ENCODE measurements at places on chromosomes 16 and 17.

DNA sequence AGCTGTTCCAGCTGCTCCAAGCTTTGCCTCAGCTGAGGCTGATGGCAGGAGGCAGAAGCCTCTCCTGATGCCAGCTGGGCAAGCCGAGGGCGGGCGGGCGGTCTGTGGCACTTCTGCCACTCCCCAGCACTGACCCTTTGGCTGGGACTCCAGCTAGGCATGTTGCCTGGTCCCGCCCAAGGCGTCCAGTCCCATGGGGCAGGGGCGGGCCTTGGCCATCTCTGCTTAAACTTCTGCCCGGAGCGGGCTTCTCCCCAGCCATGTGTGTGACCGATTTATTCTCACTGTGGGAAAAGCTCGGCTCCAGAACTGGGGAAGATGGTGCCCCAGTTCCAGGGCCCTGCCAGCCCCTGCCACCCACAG, 349.1 kb downstream of the SEC14L1 start:
- DNase-seq: no peak

- DNase-seq: no peak
Measured at GRCh38 chr16:71917900-71918299, 22.6 kb downstream of the IST1 start.

DNA sequence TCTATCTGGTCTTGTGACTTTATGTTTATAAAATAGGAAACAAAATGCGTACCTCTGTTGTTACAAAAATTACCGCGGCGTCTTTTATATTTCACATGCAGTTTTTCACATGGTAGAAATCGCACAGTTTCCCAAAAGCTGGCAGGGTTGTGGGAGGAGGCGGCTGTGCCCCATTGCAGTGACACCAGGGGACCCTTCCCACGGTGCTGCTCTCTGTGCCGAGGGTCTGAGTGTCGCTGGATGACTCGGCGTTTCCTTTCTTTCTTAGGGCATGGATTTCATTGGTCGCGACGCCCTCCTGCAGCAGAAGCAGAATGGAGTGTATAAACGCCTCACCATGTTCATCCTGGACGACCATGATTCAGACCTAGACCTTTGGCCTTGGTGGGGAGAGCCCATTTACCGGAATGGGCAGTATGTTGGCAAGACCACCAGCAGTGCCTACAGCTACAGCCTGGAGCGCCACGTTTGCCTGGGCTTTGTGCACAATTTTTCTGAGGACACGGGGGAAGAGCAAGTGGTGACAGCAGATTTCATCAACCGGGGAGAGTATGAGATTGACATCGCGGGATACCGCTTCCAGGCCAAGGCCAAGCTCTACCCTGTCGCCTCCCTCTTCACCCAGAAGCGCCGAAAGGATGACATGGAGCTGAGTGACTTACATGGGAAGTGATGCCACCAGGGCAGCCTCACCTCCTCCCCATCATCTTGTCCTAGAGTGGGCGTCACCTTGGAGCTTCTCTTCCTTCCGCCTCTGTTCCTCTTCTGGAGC, 17.2 kb upstream of the CLEC18C start:
- no peak for DNase-seq

- DNase-seq: no peak
Measured at GRCh38 chr16:48734220-48734619, 124.2 kb upstream of the N4BP1 start.

GRCh38 chr16:1113489-1113888, 17.4 kb upstream of the C1QTNF8 start:
- no peak for DNase-seq

- no peak for DNase-seq
Measured at GRCh38 chr16:86960266-86960665, 356.9 kb downstream of the C16orf95 start.

DNA sequence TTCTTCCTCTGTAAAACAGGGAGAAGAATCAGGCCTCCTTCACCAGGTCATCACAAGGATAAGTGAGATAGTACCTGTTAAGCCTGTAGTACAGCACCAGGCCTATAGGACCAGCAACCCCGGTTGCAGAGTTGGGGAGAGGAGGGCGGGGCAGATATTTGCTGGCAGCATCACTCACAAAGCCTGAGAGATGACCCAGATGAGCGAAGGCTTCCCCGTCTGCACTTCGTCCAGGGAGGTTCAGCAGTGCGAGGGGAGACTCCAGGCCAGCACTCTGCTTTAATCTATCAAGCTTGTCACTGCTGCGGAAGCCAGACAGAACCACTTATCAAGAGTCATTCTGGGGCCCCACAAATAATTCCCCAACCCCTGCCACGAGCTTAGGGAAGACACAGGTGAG, 15.8 kb upstream of the RBBP6 start:
- no peak for DNase-seq

DNA sequence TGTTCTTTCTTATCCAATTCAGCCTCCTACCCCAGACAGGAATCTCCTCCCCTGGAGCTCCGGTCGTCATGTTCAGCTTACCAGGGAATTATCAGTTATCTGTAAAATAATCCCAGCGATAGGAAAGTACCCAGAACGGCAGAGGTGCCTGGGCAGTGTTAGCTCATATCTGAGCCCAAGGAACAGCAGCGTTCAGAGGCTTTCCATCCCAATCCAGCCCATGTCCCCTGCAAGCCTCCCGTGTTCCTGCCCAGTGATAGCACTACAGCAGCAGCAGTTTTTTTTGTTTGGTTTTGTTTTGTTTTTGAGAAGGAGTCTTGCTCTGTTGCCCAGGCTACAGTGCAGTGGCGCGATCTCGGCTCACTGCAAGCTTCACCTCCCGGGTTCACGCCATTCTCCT, 158.2 kb downstream of the CMIP start:
- no peak for DNase-seq

DNA sequence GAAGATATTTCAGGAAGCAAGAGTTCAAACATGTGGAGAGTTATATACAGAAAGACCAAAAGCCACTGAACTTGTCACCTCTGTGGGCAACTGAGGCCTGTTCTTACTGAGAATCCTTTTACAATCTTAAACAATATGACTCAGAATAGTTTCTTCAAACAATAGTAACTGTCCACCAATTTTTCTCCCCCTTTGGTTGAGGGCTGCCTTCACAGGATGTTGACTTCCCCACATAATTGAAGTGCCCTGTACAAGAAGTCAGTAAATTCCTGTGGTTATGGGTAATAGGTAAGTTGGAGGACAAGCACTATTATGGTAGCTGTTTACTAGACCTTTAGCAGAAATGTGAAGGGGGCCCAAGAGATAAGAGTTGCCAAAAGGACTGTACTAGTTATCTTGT, 215.8 kb downstream of the CDH8 start:
- DNase-seq: no peak

GRCh38 chr16:31219154-31219741, 2.3 kb upstream of the PYDC1 start:
- DNase-seq: no peak

DNA sequence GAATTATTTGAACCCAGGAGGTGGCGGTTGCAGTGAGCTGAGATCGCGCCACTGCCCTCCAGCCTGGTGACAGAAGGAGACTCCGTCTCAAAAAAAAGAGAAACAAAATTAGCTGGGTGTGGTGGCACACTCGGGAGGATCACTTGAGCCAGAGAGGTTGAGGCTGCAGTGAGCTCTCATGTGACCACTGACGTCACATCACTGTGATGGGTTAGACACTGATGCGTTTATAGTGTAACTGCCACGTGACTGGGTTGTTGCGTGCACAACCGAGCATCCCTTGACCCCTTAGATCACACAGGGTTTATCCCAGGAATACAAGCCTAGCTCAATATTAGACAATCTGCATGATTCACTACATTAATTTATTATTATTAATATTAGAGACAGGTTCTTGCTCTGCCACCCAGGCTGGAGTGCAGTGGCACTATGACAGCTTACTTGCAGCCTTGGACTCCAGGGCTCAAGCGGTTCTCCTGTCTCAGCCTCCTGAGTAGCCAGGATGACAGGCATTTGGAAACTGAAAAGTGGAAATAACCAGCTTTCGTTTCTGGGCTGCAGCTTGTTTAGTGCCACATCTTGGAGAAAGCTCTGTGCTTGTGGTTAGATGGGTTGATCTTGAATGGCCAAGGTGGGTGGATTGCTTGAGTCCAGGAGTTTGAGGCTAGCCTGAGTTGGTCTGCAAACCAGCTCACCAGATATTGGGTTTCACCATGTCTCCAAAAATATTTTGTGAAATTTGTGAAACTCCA, 26.4 kb upstream of the ABR start:
- DNase-seq: no peak

DNA sequence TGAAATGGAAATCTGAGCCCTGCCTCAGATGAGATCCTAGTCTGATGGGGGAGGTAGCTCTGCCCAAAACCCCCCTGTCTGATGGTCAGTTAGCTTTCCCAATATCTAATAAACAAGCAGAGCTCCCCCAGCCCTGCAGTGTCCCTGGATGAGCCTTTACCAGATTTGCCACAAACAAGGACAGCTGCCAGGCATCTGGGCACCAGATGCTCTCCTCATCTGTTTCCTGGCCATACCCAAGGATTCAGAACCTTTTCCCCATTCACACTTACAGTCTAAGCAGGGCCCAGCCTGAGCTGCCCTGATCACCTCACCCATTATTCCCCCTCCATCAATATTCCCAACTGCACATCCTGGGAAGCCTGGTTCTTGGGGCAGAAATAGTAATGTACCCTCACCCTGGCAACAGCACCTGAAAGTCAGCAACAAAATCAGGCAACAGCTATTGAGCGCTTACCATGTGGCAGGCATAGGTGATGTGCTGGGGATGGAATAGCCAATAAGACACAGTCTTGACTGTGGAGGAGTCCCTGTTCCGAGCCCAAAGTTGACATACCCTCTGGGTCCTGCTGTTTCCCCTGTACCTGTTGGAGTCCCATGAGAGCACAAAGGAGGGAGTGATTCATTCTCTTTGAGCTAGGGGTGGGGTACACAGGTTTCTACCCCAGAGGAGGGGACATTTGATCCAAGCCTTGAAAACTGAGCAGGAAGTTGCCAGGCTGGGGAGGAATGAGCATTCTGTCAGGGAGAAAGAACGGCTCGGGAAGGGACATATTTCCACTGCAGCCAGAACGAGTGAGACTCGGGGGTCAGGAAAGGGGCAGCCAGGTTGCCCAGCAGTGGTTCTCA, 147.4 kb downstream of the TMEM132E start:
- no peak for DNase-seq

GRCh38 chr17:58621174-58621573, 70.7 kb downstream of the TEX14 start:
- DNase-seq: no peak

- DNase-seq: no peak
Measured at GRCh38 chr16:69927056-69927757, 23.9 kb upstream of the CLEC18A start.

- no peak for DNase-seq
Measured at GRCh38 chr16:71489122-71489521, at the start of gene ZNF19. Gene ZNF19 (minus strand): TSS chr16:71489324. CDS start chr16:71482114, 7,210 bp downstream.

DNA sequence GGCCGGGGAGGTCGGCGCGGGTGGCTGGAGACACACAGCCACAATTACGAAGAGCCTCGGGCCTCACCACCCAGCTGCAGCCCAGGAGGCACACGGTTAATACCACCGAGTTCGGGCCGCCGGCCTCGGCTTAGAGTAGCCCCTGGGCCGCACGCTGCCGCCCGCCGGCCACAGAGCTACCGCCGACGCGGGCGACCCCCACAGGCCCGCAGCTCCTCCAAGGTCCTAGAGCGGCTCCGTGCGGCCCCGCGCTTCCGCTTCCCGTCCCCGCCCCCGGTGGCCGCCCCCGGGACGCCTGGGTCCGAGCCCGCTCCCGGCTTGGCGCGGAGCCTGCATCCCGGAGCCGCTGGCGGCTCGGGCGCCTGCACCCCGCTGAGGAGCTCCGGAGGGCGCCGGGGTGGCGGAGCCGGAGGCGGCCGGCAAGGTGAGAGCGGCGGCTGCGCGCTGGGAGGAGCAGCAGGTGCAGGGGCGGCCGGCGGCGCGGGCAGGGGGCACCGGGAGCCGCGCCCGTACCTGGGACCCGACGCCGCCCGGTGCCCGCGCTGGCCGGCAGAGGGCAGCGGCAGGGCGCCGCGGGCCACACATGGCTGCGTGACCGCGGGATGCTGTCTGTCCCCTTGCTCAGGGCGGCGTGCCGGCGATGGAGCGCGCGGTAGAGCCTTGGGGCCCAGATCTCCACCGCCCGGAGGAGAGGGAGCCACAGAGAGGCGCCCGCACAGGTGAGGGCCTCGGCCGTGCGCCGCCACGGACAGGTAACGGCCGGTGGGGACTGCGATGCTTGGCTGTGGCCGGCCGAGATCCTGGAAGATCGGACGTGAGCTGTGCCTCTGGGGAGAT, at the start of gene ZNF48:
ZNF48 (plus strand) TSS at position 266 of the 837 bp plus-strand sequence; CDS start at position 641, 375 bp downstream.
- DNase-seq: no peak
